Activated naive CD4-positive, alpha-beta T cell treated with anti-CD3 and anti-CD28 coated beads, Interleukin-2, amount 10 ng/mL, durations not matched to agents 7 days and 5 days (primary cell): ENCODE measurements at places on chromosomes 3 and 15.

GRCh38 chr3:49172551-49173041, 1.2 kb downstream of the KLHDC8B start:
- no peak for DNase-seq

DNA sequence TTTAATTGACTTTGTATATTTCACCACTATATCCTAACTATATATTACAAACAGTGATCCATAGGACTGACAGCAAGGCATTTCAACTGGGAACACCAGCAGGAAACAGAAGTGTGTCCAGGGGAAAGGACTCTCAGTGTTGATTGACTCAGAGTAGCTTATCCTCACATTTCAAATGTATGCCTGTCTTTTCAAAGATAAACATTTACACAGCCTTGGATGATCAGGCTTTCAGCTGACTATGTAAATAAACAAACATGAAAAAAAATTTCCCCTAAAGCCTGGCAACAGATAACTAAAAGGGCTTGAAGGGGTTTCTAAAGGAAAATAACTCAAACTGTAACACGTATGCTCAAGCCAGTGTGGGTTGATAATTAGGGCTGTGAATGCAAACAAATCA, 321.8 kb downstream of the TBC1D5 start:
- no peak for DNase-seq

DNA sequence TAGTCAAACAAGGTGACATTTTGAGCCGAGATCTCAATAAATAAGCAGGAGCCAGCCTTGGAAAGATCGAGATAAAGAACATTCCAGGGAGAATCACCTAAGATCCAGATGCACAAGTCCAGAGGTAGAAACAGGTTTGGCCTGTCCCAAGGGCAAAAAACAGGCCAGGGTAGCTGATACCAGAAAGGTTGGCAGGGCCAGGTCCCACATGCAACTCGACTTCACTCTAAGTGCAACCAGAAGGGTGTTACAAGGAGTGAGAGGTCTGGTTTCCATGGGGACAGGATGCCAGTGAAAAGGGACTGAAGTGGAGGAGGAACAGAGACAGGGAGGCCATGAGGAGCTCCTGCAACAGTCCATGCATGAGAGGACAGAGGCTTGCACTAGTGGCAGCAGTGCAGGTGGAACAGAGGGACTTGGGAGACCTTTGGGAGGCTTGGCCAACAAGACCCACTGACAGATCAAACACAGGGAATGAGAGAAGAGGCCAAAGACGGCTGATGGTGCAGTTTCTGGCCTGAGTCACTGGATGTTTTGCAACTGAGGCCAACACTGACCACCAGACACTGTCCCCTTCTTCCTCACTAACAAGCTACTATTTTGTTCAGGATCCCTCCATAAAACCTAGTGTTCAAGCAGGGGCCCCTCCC, 5.2 kb downstream of the TPRA1 start:
- DNase-seq, result no peak

GRCh38 chr15:47203993-47204392, 513.3 kb upstream of the SEMA6D start:
- no peak for DNase-seq

DNA sequence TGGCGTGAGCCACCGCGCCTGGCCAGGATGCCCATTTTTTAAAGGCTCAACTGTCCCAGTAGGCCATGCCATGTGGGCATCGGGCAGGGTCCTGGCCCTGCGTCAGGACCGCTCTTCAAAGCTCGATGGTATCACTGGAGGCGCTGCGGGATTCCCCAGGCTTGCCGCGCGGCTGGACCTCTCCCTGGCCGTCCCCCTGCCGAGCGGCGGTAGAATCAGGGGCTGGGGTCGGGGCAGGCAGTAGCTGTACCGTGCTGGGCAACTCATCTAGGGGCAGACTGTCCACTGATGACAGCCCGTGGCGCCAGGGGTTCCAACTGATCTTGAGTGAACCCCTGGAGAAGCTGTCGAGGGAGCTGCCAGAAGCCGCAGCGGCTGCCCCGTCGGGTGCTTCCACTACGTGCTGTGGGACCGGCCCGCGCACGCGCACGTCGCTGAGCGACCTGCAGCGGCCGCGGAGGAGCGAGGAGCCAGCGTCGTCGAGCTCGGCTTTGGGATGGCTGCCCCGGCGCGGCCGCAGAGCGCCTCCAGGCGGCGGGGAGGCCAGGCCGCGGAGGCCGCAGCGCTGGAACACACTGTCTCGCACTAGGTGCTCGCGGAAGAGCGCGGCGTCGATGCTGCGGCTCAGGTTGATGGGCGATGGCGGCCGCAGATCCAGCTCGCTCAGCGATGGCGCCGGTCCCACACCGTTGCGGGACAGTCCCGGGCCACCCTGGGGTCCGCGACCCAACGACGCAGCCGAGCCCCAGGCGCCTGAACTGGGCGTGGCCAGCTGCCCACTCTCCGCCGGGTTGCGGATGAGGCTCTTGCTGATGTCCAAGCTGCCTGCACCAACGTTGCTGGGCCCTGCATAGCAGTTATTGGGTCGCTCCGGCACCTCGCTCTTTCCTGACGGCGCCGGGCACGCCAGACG, 5.8 kb downstream of the PRRT3 start:
- DNase-seq, result peak; percentile 85

DNA sequence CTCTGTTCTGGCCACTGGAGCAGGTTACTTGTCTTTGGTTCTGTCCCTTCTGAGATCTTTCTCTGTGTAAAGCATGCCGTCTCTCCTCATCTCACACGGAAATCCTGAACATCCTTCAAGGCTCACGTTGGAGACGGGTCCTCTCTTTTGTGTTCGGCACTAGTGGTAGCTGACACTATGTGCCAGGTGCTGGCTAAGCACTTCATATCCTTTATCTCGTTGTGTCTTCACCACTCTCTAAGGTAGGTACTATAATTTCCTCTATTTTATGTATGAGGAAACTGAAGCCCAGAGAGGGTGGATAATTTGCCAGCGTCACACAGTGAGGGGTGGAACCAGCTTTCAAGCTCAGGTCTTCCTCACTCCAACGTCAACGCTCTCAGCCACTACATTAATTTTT, 1.2 kb downstream of the IFT122 start:
- peak; percentile 31 for DNase-seq

- DNase-seq, result peak; percentile 75
Measured at GRCh38 chr15:90142216-90143165, 40.2 kb upstream of the IDH2 start.

- no peak for DNase-seq
Measured at GRCh38 chr3:169699536-169700050, 36.1 kb upstream of the MECOM start.

DNA sequence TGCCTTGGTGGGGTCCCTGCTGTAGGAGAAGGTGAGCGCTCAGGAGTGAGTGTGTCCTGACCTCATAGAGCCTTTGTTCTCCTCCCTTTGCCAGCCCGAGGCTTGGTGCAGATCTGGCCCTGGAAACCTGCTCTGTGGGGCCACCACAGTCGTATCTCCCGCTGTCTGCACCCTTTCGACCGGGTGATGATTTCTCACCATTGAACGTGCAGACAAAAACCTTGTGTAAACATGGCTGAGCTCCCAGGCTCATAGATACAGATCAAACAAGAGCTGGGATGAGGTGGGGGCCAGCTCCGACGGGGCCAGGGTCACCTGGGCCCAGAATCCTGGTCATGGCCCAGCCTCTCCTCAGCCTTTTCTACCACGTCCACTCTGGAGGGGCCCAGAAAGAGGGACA, 34.6 kb upstream of the ESYT3 start:
- no peak for DNase-seq

DNA sequence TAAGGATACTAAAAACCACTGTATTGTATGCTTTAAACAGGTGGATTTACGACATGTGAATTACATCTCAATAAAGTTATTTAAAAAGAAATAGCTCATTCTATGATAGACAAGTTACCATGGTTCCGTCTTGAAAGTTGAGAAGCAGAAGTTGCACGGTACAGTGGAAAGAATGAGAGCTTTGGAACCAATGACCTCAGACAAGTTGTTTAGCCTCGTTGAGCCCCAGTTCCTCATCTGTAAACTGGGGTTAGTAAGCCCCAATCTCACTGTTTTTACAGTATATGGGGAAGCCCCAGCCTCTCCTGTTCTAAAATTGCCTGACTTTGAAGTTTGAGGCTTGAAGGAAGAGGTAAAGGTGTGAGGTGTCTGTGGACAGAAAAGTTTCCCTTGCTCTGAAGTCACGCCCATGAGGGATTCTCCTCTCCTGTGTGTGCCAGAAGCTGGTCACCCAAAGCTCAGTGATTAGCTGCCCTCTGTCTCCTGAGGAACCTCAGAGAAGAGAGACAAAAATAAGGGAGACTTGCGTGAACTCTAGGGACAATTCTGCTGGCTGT, 10.0 kb downstream of the CRYGS start:
- DNase-seq, result peak; percentile 42

DNA sequence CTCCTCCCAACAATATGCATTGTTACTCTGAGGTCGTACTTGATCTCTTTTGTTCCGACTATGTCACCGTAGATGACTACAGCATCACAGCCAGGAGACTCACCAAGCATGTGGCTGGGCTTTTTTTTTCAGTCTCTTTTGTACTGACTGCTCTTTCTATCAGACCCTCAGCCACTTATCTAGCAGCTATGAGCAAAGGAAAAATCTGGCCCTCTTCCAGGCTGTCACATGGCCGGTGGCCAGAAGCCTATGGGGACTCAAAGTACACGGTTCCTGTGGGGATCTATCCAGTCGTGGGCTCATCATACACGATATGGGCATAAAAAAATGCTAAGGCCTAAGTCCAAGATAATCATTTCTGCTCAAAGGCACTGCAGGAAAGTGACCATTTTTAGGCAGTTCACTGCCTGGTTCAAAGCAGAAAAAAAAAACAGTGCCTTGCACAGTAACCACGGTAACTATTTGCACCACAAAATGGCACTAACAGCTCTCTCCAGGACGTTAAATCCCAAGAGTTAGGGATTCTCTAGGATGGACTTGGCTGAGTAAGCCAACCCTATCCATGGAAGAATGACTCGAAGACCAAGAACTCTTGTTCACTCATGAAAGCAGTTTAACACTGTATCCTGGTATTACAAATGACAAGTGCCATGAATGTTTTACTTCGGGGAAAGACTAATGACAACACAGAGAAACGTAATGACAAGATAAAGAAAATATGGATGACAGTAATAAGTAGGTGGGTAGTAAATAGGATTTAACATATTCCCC, 50.3 kb downstream of the SHQ1 start:
- DNase-seq, result no peak

DNA sequence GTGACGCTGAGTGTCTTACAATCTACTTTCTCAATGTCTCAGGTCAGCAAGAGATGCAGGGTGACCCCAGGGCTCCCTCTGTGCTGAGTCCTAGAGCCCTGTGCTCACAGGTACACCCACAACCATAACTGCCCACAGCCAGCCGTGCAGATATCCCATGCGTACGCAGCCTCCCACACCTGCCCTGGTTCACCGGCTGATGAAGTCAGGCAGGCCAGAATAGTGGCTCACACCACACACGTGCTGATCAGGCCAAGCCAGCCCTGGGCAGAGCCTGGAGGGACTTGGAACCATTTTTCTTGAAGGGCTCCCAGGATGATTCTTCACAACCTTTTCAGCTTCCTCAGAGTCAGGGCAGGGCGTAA, 63.6 kb upstream of the RPL32 start:
- no peak for DNase-seq

DNA sequence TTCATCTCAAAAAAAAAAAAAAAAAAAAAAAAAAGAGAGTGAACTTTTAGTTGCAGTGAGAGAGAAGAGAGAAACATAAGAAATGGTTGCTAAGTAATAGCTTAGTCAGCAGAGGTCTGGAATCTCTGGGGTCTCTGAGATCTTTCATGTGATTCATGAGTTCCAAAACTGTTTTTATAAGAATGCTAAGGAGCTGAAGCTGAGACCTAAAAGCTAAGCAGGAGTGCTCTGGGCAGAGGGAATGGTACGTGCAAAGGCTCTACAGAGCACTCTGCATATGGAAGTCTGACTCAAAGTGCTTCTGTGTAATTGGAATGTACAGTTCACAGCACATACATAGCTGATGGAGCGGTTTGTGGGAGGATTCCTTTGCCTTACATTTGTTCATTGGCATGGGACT, 66.3 kb upstream of the LRIG1 start:
- no peak for DNase-seq

GRCh38 chr3:114213292-114213626, 24.1 kb downstream of the ZNF80 start:
- no peak for DNase-seq

DNA sequence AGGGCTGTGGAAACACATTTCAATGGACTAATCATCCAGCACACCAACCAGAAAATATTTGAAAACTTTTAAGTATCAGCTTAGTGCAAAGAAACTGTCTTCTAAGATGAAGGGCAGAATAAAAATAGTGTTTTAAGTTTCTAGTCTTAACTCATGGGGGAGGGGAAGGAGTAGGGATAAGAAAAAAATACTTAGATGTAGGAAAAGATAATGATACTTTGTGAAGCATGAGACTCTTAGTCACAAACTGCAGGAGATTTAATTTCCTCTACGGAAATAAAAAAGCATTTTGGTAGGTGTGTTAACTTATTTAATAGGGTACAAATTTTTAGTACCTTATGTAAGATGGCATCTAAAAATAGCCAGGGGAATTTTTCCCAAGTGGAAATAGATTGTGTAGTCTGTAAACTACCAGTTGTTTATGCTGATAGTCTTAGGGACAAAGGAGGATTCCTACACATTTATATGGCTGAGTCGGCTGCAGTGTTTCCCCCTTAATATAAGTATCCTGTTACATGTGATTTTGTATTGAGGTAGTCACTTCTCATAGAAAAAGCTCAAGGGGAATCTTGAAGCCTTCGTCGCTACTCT, 78.2 kb upstream of the GBE1 start:
- DNase-seq, result no peak

GRCh38 chr15:60396100-60396499, 1.7 kb downstream of the ANXA2 start:
- no peak for DNase-seq

DNA sequence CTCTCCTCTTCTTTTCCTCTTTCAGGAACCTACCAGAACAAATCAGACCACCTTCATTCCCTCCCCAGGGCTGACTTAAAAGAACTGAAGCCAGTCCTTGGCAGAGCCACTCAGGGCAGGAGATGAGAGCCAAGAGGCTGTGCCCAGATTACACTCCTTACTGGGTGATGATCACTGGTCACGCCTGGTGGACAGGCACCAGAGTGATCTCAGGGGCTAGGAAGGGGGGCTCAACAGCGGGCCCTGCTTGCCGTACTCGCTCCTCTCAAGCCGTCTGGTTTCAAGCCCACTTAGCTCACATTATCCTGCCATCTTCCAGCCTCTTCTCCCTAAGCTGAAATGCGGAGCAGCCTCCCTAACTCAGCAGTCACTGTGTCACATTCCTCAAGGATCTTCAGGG, 1.7 kb upstream of the FAH start:
- no peak for DNase-seq

GRCh38 chr15:101482526-101483371, 6.8 kb downstream of the PCSK6 start:
- DNase-seq, result no peak

GRCh38 chr3:189839576-189839975, 208.4 kb downstream of the TP63 start:
- DNase-seq, result no peak

- no peak for DNase-seq
Measured at GRCh38 chr3:153967260-153967659, 153.9 kb upstream of the ARHGEF26 start.

GRCh38 chr15:72118017-72118978, at the start of the genes MYO9A and SENP8:
MYO9A (minus strand) TSS chr15:72118150; CDS start chr15:72046563, 71,587 bp downstream.
SENP8 (plus strand) TSS chr15:72118403; CDS start chr15:72139624, 21,221 bp downstream.
- peak; percentile 98 for DNase-seq

- no peak for DNase-seq
Measured at GRCh38 chr15:40346579-40347558, 4.0 kb upstream of the PHGR1 start.
